ENCODE measurements at places on chromosomes 4 and X. TPM values are rescaled to one million over a fixed set of nuclear protein-coding genes. Genes with fewer than 3 reads are reported as not detected.

Gene RADX
- total RNA-seq = 1.4 TPM

Gene MUC7
- total RNA-seq = not detected

Gene TGIF2LX
- total RNA-seq = not detected

Gene SSX1
- not detected for total RNA-seq

Gene SCML1
- 8.5 TPM for total RNA-seq

Gene ZNF330
- 26.0 TPM for total RNA-seq

Gene NALF2
- total RNA-seq = not detected

Gene FAM53A
- total RNA-seq = 0.72 TPM

Gene NUP62CL
- not detected for total RNA-seq

Gene ALAS2
- not detected for total RNA-seq

Gene TMEM271
- not detected for total RNA-seq

Gene CENPE
- 5.5 TPM for total RNA-seq

Gene SPANXC
- total RNA-seq = not detected

Gene STS
- 10.7 TPM for total RNA-seq

Gene PLXNB3
- total RNA-seq = 15.2 TPM

Gene PAGE1
- not detected for total RNA-seq

Gene DGKQ
- total RNA-seq = 31.5 TPM

Gene SERPINA7
- total RNA-seq = not detected

Gene TAF7L
- 0.20 TPM for total RNA-seq

Gene SHROOM2
- total RNA-seq = 0.72 TPM

Gene MAGEA2B
- total RNA-seq = not detected

Gene EGFL6
- total RNA-seq = not detected

Gene DNAAF6
- total RNA-seq = not detected

Gene CT83
- total RNA-seq = not detected

Gene ATOH1
- total RNA-seq = not detected

Gene FAM184B
- total RNA-seq = 0.10 TPM

Gene SRPK3
- 3.6 TPM for total RNA-seq

Gene FGFR3
- 0.59 TPM for total RNA-seq

Gene DCAF12L2
- total RNA-seq = 0.07 TPM

Gene TMPRSS11D
- total RNA-seq = not detected

Gene RRAGB
- total RNA-seq = 39.7 TPM

Gene USP17L29
- not detected for total RNA-seq

Gene CFAP97
- total RNA-seq = 50.5 TPM

Gene MAGEE1
- 2.9 TPM for total RNA-seq
